ENCODE measurements at places on chromosomes 16 and 17.

- no peak for DNase-seq
These were observed 23.3 kb downstream of the UNK start for GRCh38 chr17:75807861-75808260.

DNA sequence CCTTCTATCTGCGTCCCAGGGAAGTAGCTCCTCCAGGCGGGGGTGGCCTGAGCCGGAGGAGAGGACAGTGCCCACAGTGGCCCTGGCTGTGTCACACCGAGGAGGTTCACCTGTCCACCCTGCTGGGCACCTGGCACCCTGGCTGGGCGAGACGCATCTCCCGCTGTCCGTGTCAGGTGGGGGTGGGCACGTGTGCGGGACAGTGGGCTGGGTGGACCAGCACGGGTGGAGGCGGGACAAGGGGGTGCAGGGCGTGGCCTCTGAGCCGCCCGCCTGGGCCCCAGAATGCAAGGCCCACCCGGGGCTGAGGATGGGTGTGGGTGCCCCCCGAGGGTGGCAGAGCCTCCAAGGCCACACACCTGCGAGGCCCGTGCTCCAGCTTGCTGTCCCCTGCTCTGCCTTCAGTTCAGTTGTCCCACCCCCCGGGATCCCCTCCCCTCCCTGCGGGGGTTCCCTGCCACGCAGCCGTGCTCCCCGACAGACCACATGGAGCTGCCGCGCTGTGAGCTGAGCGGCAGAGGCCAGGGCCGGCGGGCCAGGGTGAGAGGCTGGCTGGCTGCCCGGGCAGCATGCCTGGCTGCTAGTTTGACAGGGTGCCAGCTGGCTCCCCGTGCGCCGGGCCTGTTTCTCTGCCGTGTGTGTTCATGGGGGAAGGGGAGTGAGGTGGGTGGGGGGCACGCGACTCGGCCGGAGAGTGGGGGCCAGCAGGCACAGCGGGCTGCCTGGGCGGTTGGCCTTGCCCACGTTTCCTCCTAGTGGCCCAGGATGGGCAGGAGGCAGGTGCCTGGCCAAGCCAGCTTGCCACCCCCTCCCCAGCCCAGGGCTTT is 33.9 kb downstream of the BAHCC1 start:
- no peak for DNase-seq

- no peak for DNase-seq
These were observed 3.9 kb downstream of the SPSB3 start for GRCh38 chr16:1778200-1779179.

GRCh38 chr17:74424657-74425056 is 7.2 kb upstream of the GPRC5C start:
- DNase-seq, result no peak

DNA sequence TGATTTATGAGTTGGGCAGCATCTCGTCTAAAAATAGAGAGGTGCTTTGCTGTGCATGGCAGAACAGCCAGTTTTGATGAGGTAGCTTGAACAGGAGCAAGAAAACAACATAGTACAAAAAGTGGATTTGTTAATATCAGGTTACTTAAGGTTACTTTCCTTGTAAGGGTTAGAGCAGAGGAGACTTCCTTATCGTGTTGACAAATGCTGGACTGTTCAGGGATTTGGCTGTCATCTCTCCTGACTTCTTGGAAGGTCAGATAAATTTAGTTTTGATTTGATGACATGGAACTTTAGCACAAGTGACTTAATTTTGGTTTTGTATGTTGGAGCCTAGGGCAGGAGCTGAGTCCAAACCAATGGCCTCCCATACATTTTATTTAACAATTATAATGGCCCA is 163.9 kb upstream of the ELAC2 start:
- no peak for DNase-seq

- peak; percentile 79 for DNase-seq
These were observed 7.5 kb upstream of the NOS2 start for GRCh38 chr17:27807567-27808470.

DNA sequence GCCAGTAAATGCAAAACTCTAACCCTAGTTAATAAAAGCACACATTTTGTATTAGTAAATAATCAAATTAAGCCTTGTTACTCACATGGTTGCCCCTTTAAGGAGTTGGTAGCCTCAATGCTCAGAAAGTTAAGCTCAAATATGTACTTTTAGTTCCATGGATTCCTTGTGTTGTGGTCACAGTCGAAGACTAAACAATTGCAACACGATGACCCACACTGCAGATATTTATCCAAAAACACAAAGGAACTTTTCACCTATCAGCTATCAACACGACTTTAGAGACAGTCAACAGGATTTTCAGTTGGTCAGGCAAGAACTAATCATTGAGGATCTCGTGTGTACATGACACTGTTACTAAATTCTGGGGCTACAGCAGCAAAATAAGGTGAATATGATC is 47.4 kb upstream of the NUDT7 start:
- DNase-seq, result no peak

DNA sequence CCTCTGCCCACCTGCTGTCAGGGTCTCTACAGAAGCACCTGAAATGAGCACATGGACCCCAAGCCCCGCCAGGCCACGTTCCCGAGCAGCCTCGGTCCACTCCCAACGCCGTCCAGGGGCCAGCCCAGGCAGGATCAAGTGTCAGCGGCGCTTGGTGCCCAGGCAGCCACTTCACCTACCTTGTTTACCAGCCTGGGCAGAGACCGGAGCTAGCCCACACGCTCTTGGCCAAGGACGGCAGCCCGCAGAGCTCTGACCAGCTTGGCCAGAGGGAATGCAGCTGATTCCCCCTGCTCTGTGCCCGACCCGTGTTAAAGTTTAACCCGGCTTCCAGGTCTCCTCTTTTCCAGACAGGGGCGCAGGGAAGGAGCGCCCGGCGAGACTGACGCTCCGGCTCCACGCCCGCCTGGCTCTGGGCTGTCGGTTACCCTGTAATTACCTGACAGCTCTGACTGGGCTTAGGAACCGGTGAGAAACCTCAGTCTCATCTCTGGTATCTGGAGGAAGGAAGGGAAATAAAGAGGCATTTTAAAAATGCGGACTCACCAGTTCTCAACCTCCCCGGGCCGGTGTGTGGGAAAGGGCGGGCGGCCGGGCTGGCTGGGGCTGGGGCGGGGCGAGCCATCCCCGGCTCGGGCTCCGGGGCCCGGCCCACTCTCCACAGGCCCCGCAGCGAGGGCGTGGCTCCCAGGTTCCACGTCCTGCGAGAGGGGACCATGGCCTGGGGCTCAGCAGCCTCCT is 4.6 kb downstream of the KIFC3 start:
- DNase-seq, result no peak

GRCh38 chr17:66578781-66579489 is 256.0 kb upstream of the CACNG5 start:
- DNase-seq, result no peak

DNA sequence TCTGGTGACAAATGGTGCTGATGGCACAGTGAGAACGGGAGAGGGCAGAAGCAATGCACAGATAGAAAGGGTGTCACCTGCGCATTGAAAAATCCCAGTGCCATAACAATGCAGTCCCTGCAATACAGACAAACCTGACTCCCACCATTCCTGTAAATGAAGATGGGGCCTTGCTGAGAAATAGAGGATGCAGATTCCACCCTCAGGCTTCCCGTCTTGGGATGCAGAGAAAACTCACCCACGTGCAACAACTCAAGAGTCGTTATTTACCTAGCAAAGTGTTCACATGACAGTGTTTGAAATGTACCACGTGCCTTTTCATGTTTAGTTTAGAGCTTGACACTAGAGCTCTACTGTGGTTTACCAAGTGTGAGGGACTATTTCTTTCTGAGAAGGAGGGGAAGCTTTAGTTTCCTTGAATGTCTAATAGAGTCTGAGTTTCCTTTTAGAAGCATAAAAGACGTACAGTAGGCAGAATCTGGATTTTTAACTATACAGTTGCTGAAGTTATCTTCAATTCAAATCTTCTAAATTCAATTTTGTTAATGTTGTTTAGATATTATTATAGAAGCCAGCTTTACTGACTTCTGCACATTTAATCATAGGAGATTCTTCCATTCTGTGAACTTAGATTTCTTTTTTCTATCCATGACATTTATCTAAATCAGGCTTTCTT is 35.6 kb downstream of the WWOX start:
- peak; percentile 12 for DNase-seq

DNA sequence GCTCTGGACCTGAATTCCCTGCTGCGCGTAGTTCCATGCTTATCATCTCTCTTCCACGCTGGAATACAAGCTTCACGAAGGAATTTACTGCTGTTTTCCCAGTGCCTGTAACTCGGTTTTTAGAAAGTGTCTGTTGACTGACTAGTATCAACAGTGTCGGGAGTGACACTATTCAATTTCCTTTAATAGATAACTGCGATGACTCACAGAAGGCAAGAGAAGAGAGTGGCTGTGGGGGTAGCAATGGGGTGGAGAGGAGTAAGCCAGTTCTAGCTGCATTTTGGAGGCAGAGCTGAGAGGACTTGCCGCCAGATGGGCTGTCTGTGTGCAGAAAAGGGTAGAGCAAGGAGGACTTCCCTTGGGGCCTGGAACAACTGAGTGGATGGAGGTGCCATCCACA is 25.2 kb downstream of the B4GALNT2 start:
- DNase-seq, result no peak

DNA sequence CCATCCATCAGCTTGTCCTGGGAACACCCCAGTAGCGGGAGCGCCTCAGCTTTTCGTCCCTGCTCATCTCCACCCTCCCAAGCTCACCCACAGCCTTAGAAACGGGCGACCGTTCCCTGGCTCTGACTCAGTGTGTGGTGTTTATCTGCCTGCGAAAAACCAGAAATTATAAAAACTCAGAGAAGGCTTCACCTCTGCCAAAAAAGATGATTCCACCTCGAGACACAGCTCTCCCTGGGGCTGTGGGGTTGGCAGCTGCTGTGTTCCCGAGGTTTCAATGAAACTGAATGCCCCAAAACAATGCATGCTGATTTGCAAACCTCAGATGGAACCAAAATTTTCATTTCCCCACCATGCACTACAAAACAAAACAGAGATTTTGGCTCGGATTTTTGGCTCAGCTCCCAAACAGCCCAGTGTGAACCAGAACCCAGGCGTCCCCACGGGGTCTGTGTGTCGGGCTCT is 62.4 kb upstream of the MED9 start:
- no peak for DNase-seq

GRCh38 chr16:88442727-88443576 is 10.1 kb upstream of the ZFPM1 start:
- DNase-seq, result peak; percentile 80

- no peak for DNase-seq
These were observed 140.3 kb upstream of the ERCC4 start for GRCh38 chr16:13779676-13780075.

DNA sequence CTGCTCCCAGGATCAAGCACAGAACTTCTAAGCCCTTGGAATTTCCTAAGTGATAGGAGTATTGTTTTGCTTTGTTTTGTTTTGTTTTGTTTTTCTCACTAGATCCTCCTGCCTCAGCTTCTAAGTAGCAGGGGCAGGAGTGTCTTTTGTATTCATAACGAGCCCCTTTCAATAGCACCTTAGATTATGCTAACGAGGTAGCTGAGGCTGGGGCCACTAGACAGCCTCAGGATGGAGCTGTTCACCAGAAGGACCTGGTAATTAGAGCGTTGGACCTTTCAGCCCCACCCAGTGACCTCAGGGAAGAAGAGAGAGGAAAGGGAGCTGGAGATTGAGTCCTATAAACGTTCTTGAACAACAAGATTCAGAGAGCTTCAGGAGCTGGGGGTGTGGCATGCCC is 43.6 kb downstream of the IKZF3 start:
- peak; percentile 32 for DNase-seq

GRCh38 chr17:57228911-57229310 is 27.4 kb upstream of the MSI2 start:
- no peak for DNase-seq

GRCh38 chr16:19094542-19095365 is 19.0 kb upstream of the ITPRIPL2 start:
- DNase-seq, result peak; percentile 18

- peak; percentile 59 for DNase-seq
These were observed 22.7 kb downstream of the USP22 start for GRCh38 chr17:21019976-21020586.

DNA sequence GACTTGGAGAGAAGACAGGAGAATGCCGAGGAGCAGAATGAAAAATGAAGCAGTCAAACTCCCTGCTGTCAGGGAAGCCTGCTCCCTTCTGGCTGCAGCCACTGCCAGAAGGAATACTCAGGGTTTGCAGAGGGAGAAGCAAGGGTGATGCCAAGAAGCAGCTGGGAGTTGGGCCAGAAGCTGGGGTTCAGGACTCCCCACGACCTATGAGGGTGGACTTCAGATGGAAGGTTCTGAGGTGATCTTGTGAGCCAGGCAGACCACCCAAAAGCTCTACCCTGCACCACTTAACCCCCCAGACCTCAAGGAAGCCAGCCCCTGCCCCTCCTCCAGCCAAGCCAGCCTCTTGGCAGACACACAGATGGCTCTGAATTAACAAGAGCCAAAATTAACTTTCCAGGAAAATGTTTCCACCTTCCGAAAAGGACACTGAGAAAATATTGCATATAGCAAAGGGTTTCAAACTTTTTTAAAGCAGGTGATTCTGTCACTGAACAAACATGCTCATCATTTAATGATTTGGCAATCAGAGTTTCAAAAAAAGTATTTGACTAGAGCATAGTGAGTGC is 126.0 kb upstream of the ERCC4 start:
- no peak for DNase-seq

DNA sequence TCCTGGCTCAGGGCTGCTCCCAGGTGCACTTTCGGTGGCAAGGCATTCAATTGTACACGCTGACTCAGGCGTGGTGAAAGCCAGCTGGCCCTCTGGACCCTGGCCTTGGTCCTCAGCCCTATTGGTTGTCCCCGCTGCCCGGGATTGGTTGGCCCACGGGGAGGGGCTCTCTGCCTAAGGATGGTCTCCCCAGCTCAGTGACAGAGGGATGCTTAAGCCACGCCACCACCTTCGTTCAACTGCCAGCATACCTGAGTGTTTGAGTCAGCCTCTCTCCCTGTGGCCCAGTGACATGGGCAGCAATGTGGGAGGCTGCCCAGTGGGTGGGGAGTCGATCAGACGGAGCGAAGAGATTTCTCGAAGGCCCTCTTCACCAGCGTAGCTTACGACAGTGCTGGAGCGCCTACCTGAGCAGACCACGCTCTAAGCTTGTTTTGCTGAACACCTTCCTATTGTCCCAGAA is 30.3 kb downstream of the IRF8 start:
- no peak for DNase-seq

DNA sequence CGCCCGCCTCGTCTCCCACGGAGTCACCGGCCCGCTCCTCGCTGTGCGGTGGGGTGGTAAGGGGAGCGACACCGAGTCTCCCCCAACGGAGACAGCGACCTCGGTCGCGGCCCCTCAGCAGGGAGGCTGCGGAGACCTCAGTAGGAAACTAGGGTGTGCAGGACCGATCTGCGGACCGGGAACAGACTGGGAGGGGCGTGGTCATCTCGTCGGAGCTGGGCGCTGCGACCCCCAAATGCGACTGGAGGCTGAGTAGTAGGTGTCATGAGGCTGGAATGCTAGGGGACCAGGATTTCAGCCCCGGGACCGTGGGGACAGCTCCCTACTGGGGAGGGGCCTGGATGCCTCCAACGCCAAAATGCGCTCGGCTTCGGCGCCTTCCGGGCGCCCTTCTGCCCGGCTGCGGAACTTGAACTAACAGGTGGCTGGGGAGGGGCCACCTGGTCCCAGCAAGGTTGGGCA is 1.3 kb downstream of the CACNG4 start:
- no peak for DNase-seq

DNA sequence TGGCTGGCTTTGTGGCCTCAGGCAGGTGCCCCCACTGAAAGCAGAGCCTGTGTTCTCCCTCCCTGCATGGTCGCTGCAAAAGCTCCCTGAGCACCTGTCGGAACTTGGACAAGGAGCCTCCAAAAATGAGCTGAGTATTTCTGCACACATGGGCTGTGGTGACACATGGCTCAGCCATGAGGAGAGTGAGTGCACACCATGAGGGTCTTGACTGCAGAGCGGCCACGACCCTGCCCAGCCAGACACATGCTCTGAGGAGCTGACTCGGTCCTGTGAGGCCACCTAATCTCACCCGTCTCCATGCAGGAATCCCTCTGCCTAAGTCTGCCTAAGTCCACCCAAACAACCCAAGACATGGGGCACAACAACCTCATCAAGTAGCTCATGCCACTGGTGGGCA is 128.9 kb downstream of the DYNLRB2 start:
- no peak for DNase-seq

All from CD4-positive, alpha-beta T cell treated with Interleukin-21 for 1 hour (primary cell).